ENCODE measurements at places on chromosomes 7 and 10.

GRCh38 chr7:80622541-80622940, 15.9 kb upstream of the CD36 start:
- DNase-seq: no peak

DNA sequence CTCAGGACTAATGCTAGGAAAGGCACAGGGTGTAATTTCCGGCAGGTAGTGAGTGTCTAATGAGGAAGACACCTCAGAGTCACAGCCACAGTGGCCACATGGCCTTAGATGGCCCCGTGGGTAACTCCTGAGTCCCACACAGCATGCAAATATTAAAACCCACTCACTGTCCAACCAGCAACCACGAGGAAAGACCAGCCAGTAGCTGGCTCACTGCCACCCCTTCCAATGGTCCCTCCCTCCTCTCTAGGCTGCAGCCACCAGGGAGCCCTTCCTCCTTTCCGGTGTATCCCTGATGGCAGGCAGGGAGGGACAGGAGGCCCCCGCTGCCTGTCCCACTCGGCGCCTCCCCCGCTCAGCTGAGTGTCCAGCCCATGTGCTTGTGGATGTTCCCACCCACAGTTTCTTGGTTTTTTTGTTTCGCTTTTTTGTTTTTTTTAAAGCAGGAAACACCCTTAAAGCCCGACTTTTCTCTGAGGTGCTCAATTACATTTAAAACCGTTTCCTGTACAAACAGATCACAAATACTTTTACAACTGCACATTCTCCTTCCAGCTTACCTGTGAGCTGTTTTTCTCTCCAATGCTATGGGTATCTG, 9.2 kb downstream of the BNIP3 start:
- DNase-seq: no peak

- DNase-seq: no peak
Observed at GRCh38 chr7:100126239-100126930, 382 bp upstream of the MBLAC1 start.

GRCh38 chr7:26616235-26616634, 248.2 kb downstream of the SKAP2 start:
- no peak for DNase-seq

GRCh38 chr10:129373231-129373630, 93.8 kb upstream of the MGMT start:
- DNase-seq: peak; percentile 42

DNA sequence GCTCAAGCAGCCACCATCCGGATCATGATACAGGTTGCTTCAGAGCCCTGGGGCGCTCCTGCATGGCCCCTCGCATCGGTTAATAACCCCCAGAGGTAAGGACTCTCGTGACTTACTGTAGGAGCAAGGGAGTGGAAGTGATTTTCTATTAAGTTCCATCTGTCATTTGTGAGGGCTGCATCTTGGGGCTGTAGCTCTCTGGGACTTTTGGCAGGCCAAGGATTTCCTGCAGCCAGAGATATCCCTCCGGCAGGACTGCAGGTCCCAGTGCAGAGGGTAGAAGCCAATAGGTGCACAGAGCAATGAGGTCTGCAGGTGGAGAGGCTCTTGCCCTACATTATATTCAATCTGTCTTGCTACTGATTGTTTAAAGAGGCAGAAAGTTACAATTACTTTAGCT, 356.8 kb upstream of the ADARB2 start:
- DNase-seq: peak; percentile 87

GRCh38 chr10:102426803-102427287, 5.5 kb downstream of the CUEDC2 start:
- DNase-seq: no peak

GRCh38 chr10:84801916-84802315, 473.5 kb downstream of the CCSER2 start:
- DNase-seq: no peak

- DNase-seq: no peak
Observed at GRCh38 chr10:125116041-125116649, 44.2 kb downstream of the CTBP2 start.

DNA sequence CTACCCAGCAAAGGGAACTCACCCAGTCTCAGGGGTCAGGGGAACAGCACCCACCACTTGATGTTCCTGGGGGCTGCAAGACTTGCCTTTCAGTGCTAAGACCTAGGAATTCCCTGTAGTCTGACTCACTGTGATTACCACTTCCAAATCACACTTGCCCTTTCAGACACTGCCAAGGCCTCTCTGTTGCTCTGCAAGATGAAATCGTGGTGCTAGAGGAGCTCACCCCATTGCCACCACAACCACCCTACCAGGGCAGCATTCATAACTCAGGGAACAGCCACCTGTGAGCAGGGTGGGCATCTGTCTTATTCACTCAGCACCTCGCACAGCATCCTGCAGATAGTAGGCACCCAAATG, 36.5 kb downstream of the XPNPEP1 start:
- no peak for DNase-seq

DNA sequence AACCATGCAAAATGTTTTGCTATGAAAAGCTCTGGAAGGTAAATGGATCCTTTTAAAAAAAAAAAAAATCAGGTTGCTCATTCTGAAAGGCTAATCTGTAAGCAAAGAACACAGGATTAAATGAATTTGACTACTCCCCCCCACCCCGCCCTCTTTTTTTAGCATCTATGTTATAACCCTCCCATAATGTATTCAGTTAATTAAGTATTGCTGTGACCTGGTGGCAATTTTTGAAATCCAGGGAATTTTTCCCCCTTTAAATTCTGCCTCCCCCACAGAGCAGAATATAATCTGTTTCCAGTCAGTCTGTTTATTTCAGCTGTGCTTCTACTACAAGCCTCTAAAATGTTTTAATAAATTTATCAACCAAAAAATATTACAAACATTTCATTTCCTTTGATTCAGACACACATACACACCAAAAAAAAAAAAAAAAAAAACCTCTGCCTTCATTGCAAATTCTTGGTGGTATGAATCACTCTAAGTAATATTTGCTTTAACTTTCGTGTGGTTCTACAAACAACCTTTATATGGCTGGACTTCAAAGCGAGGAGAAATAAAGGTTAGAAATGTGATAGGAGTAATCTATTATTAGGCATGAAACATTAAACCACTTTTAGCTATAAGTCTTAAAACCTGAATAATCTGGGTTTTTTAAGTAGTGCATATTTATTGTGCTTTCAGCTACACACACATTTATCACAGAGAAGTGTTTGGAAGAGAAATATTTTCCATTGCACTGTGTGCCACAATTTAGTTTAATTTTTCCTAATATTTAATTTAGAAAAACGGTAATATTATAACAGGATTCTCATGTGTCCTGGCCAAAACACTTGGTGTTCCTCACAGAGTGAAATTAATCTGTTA, 64.4 kb upstream of the ARID5B start:
- no peak for DNase-seq

- DNase-seq: no peak
Observed at GRCh38 chr7:82323806-82324205, 119.8 kb downstream of the CACNA2D1 start.

DNA sequence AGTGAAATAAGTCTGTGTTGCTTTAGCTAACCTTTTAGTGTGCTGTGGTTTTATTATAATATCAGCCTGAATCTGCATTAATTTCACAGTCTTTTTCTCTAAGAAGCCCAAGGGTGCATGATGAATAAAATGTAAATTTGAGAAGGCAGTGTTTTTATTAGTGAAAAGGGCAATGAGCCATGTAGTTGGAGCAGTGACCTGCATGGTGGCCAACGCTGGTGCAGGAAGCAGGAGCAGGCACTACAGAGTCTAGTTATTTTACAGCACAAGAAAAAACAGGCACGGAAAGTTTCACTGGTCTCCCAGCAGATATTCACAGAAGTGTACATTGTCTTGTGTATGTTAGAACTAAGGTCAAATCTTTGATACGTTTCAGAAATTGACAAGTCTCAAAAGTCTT, 247.8 kb downstream of the CELF2 start:
- DNase-seq: no peak

GRCh38 chr7:90655566-90655965, 59.4 kb downstream of the CDK14 start:
- DNase-seq: no peak

DNA sequence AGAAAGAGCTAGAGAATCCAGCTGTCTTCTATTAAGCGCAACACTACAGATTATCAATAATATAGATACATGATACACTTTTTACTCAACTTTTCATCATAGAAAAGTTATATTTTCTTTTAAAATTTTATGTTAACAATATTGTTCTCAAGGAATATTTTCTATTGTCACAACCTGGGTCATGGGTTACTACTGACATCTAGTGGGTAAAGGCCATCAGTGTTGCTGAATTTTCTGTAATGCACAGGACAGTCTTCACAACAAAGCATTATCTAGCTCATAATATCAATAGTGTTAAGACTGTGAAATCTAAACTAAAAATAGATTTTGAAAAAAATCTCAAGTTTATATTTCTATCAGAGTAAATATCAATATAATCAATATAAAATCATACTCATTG, 209.8 kb downstream of the ZNF33B start:
- DNase-seq: no peak

DNA sequence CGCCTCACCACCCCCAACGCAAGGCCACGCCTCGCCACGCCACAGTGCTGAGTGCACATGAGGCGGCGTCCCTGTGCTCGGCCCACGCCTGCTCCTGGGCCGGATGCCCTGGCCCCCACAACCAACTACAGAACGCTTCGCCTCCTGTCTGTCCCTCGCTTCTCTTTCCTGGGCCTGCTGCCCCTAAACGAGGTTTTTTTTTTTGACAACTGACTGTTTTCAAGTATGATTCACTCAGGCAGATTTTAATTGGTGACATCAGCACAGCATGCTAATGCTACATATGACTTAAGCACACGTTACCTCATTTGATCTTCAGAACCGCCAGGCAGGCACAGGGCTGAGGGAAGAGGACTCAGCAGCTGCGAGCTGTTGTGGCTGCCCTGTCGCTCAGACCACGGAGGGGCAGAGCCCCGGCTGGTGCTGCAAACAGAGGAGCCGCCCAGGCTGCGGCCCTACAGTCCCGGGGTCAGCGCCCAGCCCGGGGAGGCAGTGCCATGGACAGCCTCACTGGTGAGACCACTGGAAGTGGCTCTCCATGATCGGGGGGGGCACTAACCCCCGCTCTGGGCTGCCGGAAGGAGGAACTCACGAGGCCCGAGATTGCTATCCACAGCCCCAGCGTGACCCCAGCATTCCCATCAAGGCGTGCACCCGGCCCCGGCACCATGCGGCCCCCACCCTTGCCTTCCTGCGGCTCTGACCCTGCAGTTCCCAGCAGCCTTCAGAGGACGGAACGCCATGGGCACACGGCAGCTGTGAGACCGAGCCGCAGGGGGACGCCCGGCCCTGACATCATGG, 212.8 kb downstream of the MAD1L1 start:
- no peak for DNase-seq

- no peak for DNase-seq
Observed at GRCh38 chr7:20466543-20467021, 135.9 kb downstream of the ITGB8 start.

DNA sequence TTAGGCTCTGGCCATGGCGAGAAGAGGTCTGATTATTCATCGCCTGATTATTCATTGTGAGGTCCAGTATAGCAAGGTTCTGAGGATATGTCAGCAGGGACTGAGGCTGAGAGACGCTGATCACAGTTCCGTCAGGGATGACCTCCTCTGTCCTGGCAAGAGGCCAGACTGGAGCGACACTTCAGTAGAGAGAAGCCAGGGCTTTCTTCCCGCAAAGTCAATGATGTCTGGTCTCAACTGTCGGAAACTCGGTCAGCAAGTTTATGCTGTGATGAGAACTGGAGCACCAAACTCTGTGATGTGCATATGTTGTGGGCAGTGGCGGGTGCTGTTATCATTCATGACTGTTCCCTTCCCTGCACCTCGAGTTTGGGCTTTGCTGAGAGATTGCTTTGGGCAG, 29.0 kb upstream of the GNA12 start:
- no peak for DNase-seq

DNA sequence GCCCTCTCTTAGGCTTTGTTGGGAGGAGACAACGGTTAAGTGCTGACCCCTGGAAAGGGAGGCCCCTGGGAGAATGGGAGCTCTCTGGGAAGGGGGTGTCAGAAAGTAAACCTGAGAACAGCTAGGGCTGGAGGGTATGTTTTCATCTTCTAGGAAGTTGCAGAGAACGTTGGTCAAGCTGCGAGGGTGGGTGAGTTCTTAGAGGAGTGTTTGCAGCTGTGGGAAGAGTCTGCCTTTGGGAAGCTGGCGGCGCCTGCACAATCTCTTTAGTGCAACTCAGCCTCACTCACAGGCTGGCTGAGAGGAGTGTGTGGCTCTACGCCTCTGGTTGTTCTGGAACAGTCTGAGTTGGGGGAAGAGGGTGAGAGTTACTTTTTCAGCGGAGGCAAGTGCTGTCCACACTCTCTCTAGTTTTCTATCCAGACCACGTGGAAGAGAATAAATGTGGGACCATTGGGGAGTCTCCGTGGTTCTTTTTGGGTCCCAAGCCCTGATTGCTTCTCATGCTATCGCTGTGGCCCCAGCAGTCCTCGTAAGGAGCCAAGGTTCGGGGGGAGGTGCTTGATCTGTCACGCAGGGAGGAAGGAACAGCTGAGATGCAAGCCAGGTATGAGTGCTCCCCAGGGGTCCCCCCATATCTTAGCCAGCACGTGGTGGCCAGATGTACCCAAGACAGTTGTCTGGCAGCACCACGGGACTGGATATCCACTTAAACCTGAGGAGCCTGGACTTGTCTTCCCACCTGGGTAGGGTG, 237.2 kb downstream of the BUB3 start:
- no peak for DNase-seq

- DNase-seq: no peak
Observed at GRCh38 chr7:37419496-37419895, 29.2 kb downstream of the ELMO1 start.

DNA sequence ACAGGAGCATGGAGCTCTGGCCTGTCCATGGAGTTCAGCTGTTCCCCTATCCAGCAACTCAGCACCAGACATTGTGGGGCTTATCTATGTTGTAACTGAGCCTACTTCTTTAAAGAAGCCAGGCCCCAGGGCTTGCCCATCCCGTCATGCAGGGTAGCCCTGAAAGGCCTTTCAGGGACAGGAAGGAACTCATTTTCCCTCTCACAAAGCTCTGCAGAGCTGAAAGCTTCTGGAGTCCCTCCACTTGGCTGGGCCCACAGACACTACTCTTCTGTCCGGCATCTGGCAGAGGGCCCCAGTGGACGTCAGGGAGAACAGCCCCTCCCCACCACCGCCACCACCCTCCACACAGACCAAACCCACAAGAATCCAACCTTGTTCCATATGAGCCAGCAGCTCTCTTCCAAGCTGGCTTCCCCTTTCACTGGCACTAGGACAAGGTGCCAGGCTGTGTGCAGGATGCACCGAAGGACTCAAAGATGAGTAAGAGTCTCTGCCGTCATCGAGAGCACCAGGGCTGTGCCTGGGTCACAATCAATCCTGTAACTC, 33.1 kb downstream of the DENND2A start:
- DNase-seq: no peak

- DNase-seq: no peak
Observed at GRCh38 chr7:41501006-41501405, 201.9 kb downstream of the INHBA start.

DNA sequence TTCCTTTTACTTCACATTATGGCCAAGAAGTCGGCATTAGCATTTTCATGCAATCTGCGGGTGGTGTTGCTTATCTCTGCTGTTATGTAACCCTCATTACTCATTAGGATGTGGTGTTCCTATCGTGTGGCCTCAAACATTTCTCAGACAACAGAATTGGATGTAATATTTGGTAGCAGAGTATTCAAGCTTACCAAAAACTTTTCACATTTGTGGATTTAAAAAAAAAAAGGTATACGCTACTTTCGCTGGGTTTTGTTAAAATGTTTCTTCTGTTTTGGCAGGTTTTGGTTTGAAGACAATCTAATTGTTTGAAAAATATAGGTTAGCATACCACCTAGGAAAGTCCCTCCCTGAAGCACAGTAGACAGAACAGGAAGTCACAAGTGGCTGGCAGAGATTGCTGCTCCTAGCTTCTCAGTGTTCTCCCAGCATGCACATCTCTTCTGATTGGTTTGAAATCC, 128.8 kb downstream of the GATA3 start:
- no peak for DNase-seq
